ENCODE measurements at places on chromosomes 7 and 10. TPM values are rescaled to one million over a fixed set of nuclear protein-coding genes. Genes with fewer than 3 reads are reported as not detected.

GRCh38 chr10:63375458-63375857, 90.3 kb downstream of the JMJD1C start:
- H3K36me3 ChIP-seq: no peaks in the 10 kb centered on the region
- H3K4me1 ChIP-seq: no peaks in the 10 kb centered on the region
- no peak for DNase-seq
- H3K4me3 ChIP-seq: no peak overlapping the region

GRCh38 chr7:22356010-22356691, 803 bp downstream of the RAPGEF5 start:
- no peak overlapping the region for H3K4me3 ChIP-seq
- H3K27ac ChIP-seq: no peak overlapping the region
- DNase-seq: no peak
- no peaks in the 10 kb centered on the region for H3K4me1 ChIP-seq

DNA sequence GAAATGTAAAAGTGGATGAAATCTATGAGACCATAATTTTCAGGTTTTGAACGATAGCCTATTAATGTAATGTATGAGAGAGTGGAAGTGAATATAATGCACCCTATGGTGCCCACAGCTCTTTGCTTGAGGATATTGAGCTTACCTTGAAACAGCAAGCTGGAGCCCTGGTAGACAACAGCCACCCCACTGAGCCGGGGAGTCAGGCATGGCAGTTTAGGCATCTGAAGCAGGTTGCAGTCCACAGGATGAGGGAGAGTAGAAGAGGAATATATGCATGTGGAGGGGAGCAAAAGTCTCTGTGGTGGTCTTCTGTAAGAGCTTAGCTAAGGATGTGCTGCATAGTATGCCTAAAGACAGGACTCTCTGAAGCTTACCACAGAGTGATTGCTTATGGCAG, 817.3 kb downstream of the DNAJB9 start:
- DNase-seq: no peak
- H3K36me3 ChIP-seq: no peaks in the 10 kb centered on the region
- no peak overlapping the region for H3K4me3 ChIP-seq
- no peaks in the 10 kb centered on the region for H3K27me3 ChIP-seq

- H3K27me3 ChIP-seq: no peaks in the 10 kb centered on the region
- H3K4me1 ChIP-seq: no peaks in the 10 kb centered on the region
- no peak overlapping the region for H3K4me3 ChIP-seq
- no peak overlapping the region for H3K27ac ChIP-seq
Measured at GRCh38 chr7:153858355-153858754, 193.8 kb upstream of the DPP6 start.

LZTS2 gene
- 239 TPM for total RNA-seq

DNA sequence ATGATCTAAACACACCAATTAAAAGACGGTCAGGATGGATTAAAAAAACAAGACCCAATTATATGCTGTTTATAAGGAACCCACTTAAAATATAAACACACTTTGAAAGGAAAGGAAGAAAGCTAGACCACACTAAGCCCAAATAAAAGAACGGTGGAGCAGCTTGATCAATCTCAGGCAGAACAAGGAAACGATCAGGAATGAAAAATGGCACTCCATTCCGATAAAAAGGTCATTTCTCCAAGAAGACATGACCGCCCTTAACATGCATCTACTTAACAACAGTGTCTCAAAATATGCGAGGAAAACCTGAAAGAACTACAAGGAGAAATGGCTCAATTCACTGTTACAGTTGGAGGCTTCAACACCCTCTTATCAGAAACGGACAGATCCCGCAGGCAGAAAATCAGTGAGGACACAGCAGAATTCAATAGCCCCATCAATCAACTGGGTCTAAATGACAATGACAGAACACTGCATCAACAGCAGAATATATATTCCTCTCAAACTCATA, 210.0 kb downstream of the MAD1L1 start:
- H3K4me3 ChIP-seq: no peak overlapping the region
- no peaks in the 10 kb centered on the region for H3K4me1 ChIP-seq
- H3K36me3 ChIP-seq: no peaks in the 10 kb centered on the region
- H3K27ac ChIP-seq: no peak overlapping the region

LIPJ gene
- total RNA-seq: not detected

DNA sequence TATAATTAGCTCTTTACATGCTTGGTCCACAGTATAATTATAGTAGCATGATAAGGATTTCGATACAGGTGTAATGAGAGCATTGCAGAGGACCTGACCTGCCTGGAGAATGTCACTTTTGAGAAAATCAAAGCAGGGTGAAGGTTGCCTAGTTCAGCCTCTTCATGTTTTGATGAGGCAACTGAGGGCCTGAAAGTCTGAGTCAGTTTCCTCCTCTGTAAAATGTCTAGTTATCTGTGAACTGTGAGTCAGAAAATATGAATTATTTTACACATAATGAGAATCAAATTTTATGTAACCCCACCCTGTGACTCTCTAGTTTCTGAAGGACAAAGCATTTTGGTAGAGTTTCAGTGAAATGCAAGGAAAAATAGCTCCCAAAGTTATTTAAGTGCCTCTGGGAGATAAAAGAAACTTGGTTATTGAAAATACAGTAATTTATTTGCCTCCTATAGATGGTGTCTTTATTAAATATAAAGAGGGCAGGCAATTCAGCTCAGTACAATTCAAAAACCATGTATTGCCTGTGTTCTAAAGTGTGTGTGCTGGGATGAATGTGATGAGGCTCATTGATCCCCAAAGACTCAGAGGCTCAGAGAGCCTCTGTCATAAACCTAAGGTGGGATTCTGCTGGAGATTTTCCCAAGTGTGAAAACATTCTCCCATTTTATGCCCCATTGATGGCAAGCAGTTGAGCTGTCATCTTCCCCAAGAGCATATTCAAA, 37.3 kb upstream of the SAMD9L start:
- H3K27ac ChIP-seq: no peak overlapping the region
- no peak for DNase-seq
- H3K4me3 ChIP-seq: no peak overlapping the region
- H3K36me3 ChIP-seq: no peaks in the 10 kb centered on the region
- H3K27me3 ChIP-seq: peaks cover 6% of the 10 kb centered on the region

- no peak overlapping the region for H3K27ac ChIP-seq
- no peak for DNase-seq
- H3K27me3 ChIP-seq: no peaks in the 10 kb centered on the region
- no peak overlapping the region for H3K4me3 ChIP-seq
- peaks cover 2% of the 10 kb centered on the region for H3K4me1 ChIP-seq
- peaks cover 2% of the 10 kb centered on the region for H3K36me3 ChIP-seq
Measured at GRCh38 chr7:128458956-128459355, 3.3 kb downstream of the HILPDA start.

DNA sequence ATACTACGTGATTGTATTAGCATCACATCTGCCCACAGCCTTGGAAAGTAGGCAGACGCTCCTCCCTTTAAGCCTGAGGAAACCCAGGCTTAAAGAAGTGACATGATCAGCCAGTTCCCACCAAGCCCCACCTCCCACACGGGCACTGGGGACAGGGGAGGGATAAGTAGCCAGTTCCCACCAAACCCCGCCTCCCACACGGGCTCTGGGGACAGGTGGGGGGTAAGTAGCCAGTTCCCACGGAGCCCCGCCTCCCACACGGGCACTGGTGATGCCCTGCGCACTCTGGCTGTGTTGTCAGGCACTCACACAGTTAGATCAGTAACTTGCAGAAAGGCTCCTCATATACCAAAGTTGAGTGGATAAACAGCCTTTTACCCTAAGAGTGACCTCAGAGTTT, 606.8 kb downstream of the PTPRN2 start:
- H3K4me3 ChIP-seq: no peak overlapping the region
- peaks cover 7% of the 10 kb centered on the region for H3K27me3 ChIP-seq
- DNase-seq: no peak

LRRC61 gene
- total RNA-seq: not detected

DUS4L gene
- 16.0 TPM for total RNA-seq

- peak overlapping the region; percentile 97 for H3K27ac ChIP-seq
- H3K4me3 ChIP-seq: peak overlapping the region; percentile 96
- no peaks in the 10 kb centered on the region for H3K4me1 ChIP-seq
- H3K27me3 ChIP-seq: no peaks in the 10 kb centered on the region
- no peaks in the 10 kb centered on the region for H3K36me3 ChIP-seq
Measured at GRCh38 chr10:43137717-43138020, 576 bp upstream of the CSGALNACT2 start.

C10orf62 gene
- 0.75 TPM for total RNA-seq

ASB4 gene
- 0.08 TPM for total RNA-seq

GRCh38 chr7:146772601-146773000, 656.0 kb downstream of the CNTNAP2 start:
- no peaks in the 10 kb centered on the region for H3K36me3 ChIP-seq
- H3K4me1 ChIP-seq: no peaks in the 10 kb centered on the region
- no peaks in the 10 kb centered on the region for H3K27me3 ChIP-seq
- H3K4me3 ChIP-seq: no peak overlapping the region
- peak; percentile 25 for DNase-seq

DNA sequence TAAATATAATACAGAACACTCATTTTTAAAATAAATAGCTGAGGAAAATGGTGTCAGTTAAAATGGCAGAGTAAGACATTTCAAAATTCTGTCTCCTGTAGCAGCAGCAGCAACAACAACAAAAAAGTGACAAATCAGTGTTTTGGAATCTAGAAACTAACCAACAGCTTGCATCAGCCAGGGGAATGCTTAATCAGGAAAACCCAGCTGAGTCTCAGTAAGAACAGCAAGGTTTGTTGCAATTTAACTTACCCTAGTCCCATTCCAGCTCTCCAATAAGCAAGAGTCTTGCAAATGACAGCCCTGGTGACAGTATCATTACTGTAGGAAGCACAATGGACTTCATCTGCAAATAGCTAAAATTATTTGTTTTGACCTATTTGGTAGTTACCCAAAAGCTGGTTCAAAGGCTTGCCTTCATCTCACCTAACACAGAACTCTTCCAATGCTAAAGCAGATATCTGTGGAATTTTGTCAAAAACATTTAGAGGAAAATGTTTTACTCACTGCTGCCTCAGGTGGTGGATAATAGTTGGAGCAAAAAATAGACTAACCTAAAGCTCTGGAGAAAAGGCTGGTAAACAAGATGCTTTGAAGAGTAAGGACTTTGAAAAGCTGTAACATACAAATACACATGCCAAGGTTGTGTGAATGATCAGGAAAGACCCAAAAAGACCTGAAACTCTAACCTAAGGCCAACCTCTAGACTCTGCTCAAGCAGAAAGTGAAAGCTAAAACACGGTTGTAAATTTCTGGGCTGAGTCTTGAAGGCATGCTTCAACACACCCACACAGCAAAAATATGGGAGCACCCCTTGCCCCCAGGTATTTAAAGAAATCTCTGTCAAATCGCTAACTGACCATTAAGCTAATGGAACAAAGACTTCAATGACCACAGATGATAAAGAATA, 9.9 kb upstream of the ARHGAP22 start:
- no peaks in the 10 kb centered on the region for H3K4me1 ChIP-seq
- H3K27ac ChIP-seq: no peak overlapping the region
- H3K27me3 ChIP-seq: no peaks in the 10 kb centered on the region

DNA sequence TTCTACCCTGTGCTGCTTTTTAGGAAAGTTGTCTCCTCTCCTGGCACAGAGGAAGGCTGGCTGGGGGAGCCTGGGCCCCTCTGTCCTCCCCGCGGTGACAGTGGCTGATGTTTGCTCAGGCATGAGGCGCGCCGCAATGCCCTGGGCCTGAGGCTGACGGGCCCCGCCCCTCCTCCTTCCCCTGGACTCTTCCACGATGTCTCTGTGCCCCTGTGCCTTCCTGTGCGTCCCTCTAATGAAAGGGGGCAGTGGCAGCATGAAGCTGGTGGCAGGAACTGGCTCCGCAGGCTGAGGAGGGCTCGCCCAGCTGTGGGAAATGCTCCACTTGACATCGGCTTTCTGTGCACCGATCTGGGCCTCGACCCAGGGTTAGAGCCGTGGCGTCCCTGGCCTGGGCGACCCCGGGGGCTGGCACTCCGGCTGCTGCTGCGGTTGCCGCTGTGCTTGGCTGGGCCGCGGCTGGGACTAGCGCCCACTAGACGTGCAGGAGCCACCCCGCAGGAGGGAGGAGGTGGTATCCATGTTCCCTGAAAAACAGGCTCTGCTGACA, 67.9 kb downstream of the ZNF680 start:
- no peak overlapping the region for H3K4me3 ChIP-seq
- H3K27ac ChIP-seq: no peak overlapping the region
- DNase-seq: no peak
- no peaks in the 10 kb centered on the region for H3K36me3 ChIP-seq
- H3K27me3 ChIP-seq: no peaks in the 10 kb centered on the region

GRCh38 chr10:68871105-68871711, 29.9 kb upstream of the DDX50 start:
- peaks cover 19% of the 10 kb centered on the region for H3K4me1 ChIP-seq
- H3K36me3 ChIP-seq: no peaks in the 10 kb centered on the region
- no peaks in the 10 kb centered on the region for H3K27me3 ChIP-seq
- H3K27ac ChIP-seq: peak overlapping the region; percentile 70

GRCh38 chr10:79266543-79267312, 80.5 kb upstream of the PPIF start:
- H3K36me3 ChIP-seq: peaks cover 5% of the 10 kb centered on the region
- no peak overlapping the region for H3K27ac ChIP-seq
- no peak for DNase-seq
- no peaks in the 10 kb centered on the region for H3K27me3 ChIP-seq
- no peak overlapping the region for H3K4me3 ChIP-seq
- H3K4me1 ChIP-seq: no peaks in the 10 kb centered on the region

C7orf33 gene
- 0.13 TPM for total RNA-seq

- H3K4me1 ChIP-seq: peaks cover 23% of the 10 kb centered on the region
- no peaks in the 10 kb centered on the region for H3K27me3 ChIP-seq
- peak overlapping the region; percentile 55 for H3K27ac ChIP-seq
- H3K4me3 ChIP-seq: no peak overlapping the region
- peaks cover 18% of the 10 kb centered on the region for H3K36me3 ChIP-seq
- peak; percentile 75 for DNase-seq
Measured at GRCh38 chr7:114432703-114433102, 18.1 kb downstream of the FOXP2 start.

GRCh38 chr7:32223721-32224120, 153.5 kb upstream of the PDE1C start:
- no peaks in the 10 kb centered on the region for H3K4me1 ChIP-seq
- no peak overlapping the region for H3K4me3 ChIP-seq
- H3K36me3 ChIP-seq: no peaks in the 10 kb centered on the region
- H3K27me3 ChIP-seq: no peaks in the 10 kb centered on the region

DNA sequence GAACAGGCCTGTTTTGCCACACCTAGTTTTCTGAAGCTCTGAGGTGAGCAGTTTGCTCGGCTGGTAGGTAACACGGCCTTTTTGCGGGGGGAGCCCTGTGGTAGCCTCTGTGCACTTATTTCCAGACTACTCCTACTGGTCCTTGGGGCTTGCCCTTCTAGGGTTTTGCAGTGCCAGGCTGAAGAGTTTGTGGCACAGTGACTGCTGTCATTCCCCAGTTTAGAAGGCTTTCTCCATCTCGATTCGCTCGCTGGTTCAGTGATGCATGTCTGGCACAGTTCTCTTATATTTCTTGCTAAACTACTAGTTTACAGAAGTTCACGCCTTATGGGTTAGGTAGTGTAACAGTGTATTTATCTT, 711 bp downstream of the KIF20B start:
- no peaks in the 10 kb centered on the region for H3K27me3 ChIP-seq
- DNase-seq: peak; percentile 15
- H3K4me3 ChIP-seq: peak overlapping the region; percentile 67
- H3K4me1 ChIP-seq: no peaks in the 10 kb centered on the region
- peak overlapping the region; percentile 92 for H3K27ac ChIP-seq

- no peak overlapping the region for H3K4me3 ChIP-seq
- no peak overlapping the region for H3K27ac ChIP-seq
- no peaks in the 10 kb centered on the region for H3K36me3 ChIP-seq
Measured at GRCh38 chr10:21700474-21700873, 166.4 kb downstream of the MLLT10 start.

Measured in SJCRH30 (cell line).